BJ (cell line): ENCODE measurements at places on chromosomes 2 and 18.
A peak's percentile ranks its signal among the peaks of the same experiment; 100 is the strongest.

GRCh38 chr2:97858442-97858841, 137.3 kb downstream of the TMEM131 start:
- DNase-seq: no peak

GRCh38 chr2:54858021-54858681, 134.7 kb downstream of the EML6 start:
- no peak for DNase-seq

DNA sequence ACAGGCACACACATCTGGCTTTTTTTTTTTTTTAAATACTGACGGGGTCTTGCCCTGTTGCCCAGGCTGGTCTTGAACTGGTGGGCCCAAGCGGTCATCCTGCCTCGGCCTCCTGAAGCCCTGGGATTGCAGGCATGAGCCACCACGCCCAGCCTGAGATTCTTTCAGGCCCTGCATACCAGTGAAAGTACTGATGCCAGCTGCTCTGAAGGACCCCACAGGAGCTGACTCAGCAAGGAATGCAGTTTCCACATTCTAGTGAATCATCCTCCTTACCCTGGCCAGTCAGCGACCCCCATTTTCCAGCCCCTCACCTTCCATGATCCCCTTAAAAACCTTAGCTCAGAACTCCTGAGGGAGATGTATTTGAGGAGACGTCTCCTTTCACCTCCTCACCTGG, 5.8 kb upstream of the DTYMK start:
- DNase-seq: peak; percentile 9

DNA sequence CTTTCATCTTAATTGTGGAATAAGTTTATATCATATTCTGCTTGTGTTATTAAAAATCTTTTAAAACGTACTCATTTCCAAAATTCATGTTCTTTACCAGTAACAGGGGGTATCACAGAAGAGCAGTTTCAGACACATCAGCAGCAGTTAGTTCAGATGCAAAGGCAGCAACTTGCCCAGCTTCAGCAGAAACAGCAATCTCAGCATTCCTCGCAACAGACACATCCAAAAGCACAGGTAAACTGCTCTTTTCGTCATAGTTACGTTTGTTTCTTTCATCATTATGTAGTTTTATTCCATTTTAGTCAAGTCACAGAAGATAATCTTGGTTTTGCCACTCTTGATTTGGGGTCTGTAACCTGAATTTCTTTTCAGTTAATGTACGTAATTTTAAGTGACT, 93.5 kb upstream of the KIF5C start:
- no peak for DNase-seq

- no peak for DNase-seq
Measured at GRCh38 chr18:25998461-25998860, 92.0 kb downstream of the SS18 start.

DNA sequence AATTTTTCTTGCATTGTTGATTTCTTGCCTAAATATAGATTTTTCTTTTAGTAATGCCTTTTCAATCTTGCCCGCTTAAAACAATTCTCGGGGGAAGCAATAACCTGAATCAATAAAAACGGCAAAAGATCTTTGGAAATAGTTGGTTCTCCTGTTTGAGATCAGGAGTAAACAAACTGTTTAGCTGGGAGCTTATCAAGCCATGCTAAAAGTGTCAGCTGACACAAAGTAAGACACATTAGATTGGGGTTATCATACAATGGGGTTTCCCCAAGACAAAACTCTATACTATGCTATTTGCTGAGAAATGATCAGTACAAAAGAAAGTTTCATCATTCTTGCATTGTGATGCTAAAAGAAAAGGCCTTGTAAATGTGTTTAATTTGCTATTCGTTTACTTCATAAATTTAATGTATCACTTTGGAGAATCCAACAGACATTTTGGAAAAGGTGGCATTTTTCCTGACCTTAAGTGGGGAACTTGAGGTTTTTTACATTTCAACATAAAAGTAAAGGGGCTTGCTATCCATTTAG, 46.5 kb downstream of the ATIC start:
- no peak for DNase-seq

GRCh38 chr2:181411105-181411849, 45.9 kb upstream of the ITGA4 start:
- DNase-seq: no peak

DNA sequence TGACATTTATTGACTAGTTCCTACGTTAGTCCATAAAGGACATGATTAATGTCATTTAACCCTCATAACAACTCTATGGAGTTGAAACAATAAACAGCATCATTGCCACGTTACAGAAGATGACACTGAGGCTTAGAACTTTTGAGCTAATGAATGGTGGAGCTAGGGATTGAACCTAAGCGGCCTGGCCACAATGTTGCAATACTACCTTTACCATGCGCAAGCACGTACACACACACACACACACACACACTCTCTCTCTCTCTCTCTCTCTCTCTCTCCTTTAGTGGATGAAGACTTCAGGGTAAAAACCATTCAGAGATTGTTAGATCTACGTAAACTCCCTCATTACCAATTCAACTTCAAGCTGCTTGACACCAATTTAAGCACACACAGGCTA, 875 bp upstream of the MAP3K19 start:
- no peak for DNase-seq

- DNase-seq: no peak
Measured at GRCh38 chr2:237282568-237283128, 131.3 kb downstream of the COL6A3 start.

GRCh38 chr2:190679813-190680591, 31.1 kb downstream of the NAB1 start:
- DNase-seq: no peak

DNA sequence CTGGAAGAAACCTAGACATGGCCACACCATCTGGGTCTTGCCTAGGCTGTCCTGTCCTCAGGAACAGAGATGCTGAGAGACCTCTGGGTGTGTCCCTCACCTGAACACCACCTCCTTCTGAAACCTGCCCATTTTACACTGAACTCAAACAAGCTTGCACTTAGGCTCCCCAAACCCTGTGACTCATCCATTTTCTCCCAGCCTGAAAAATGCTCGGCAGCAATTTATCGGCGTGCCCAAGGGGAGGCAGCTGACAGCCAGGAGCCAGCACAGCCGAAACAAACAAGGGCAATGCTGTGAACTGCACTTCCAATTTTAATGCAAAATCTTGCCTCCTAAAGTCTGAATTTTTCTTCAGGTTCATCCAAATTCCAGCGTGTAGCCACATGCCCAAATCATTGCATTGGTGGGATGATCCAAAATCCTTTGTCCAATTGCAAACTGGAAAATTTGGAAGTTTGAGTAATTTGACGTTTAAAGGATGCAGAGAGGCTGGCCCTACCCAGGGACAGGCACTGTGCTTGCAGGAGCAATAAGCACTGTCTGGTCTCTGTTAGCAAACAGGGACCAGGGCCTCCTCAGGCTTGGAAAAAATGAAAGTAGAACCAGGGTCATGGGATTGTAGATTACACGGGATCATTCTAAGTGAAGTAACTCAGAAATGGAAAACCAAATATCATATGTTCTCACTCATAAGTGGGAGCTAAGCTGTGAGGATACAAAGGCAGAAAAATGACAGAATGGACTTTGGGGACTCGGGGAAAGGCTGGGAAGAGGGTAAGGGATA, 67.7 kb downstream of the GALNT14 start:
- DNase-seq: no peak

GRCh38 chr2:88549616-88550292, 77.5 kb downstream of the EIF2AK3 start:
- DNase-seq: no peak

DNA sequence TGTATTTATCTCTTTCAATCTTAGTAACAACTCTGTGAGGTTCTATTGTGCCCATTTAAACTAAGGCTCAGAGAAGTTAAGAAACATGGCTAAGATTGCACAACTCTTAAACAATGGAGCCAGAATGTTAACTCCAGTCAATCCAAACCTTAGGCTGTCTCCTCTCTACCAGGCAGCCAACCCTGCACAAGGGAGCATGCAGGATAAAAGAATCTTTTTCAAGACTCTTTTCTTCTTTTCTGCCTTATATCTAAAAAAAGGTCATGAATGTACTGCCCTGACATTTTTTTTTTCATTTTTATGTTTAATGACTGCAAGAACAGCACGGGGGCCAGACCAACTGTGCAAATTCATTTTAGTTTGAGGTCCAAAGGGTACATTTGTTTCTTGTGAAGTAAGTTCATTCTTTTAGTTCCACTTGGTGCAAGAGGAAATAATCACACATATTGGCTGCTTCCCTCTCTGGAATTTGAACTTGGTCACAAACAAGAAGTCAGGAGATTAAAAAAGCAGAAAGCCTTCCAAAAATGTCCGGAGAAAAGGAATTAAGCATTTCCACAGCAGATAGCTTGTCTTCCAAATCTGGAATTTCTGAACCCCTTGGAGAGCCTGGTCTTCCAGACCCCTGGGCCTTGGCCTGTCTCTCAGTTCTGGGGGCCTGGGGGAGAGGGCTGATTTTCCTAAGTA, 96.0 kb upstream of the RIOK3 start:
- DNase-seq: peak; percentile 73
